ENCODE measurements at places on chromosomes 6 and 20.
A peak's percentile ranks its signal among the peaks of the same experiment; 100 is the strongest.

GRCh38 chr6:30752157-30752927 lies 8.0 kb upstream of the IER3 start:
- peaks cover 4% of the 10 kb centered on the region for H3K4me1 ChIP-seq
- H3K27me3 ChIP-seq: no peaks in the 10 kb centered on the region
- no peaks in the 10 kb centered on the region for H3K36me3 ChIP-seq
- H3K27ac ChIP-seq: no peak overlapping the region

DNA sequence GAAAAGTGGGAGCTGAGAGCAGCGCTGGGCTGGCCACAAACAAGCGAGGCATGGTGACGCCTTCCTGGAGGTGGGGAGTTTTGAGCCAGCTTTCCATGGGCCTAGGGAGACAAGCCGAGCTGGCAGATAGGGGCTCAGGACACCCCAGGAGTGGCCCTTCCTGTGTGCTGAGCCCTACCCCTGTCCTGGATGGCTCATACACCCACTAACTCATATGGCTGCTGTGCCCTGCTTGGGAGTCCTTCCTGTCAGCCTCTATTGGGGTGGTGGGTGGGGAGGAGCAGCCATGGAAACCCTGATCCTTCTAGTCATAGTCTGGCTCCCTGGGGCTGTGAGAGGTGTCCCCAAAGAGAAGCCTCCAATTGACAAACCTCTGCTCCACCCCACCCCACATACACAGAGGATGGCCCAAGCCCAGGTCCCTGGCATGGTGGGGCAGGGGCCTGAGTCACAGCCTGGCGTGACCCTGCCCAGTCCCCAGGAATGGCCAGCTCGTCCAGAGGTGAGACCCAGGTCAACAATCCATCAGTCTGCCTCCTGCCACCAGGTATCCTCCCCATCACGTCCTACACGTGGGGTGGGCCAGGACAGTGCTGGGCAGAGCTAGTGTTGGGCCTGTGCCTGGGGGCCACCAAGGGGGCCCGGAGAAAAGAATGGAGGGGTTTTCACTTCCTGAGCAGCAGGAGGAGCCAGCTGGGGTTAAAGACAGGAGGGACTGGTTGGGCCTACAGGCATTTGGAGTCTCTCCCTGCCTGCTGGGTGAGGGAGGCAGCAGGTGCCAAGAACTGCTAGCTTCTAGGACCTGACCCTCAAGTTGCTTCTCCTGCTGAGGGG lies 52.2 kb downstream of the MRPL14 start:
- DNase-seq: no peak
- peaks cover 14% of the 10 kb centered on the region for H3K27me3 ChIP-seq
- H3K36me3 ChIP-seq: no peaks in the 10 kb centered on the region
- H3K4me3 ChIP-seq: peak overlapping the region; percentile 80
- peaks cover 21% of the 10 kb centered on the region for H3K4me1 ChIP-seq

- DNase-seq: no peak
- H3K4me3 ChIP-seq: no peak overlapping the region
- peaks cover 12% of the 10 kb centered on the region for H3K4me1 ChIP-seq
Measured at GRCh38 chr20:34579979-34580940, 21.7 kb downstream of the MAP1LC3A start.

DNA sequence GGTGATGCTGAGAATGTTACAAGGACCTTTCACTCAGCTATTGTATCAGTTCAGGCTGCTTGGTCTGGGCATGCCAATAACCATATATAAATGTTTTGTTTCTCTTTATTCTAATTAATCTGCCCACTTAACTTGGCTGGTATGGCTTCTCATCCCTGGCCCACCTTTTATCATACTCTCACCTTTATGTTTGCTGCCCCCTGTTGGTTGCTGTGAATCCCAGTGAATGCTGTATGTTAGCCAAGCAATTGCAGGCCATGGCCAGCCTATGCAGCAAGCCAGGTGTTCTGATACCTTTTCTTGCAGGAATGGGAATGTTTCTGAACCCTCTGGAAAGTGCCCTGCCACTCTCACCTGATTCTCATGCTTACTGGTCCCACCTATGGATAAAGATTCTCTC lies 54.6 kb downstream of the PCSK2 start:
- no peak overlapping the region for H3K4me3 ChIP-seq
- no peak overlapping the region for H3K27ac ChIP-seq
- H3K27me3 ChIP-seq: no peaks in the 10 kb centered on the region
- peak; percentile 14 for DNase-seq
- H3K4me1 ChIP-seq: peaks cover 11% of the 10 kb centered on the region
- H3K36me3 ChIP-seq: no peaks in the 10 kb centered on the region

DNA sequence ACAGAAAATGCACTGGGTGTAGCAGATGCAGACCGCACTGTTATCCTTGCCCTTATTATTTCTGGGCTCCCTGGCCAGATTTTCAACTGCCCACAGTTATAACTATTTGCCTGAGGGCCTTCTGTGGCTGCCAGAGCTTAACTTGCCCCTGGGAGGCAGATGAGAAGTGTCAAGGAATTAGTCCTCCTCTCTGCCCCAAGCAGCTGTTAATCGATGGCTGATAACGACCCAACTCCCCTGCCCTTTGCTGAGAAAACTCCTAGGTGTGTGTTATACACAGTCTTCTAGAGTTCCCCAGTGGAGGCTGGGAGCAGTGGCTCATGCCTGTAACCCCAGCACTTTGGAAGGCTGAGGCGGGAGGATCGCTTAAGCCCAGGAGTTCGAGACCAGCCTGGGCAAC lies 44.4 kb upstream of the SHLD1 start:
- H3K27me3 ChIP-seq: no peaks in the 10 kb centered on the region
- H3K27ac ChIP-seq: no peak overlapping the region
- no peak for DNase-seq
- H3K36me3 ChIP-seq: no peaks in the 10 kb centered on the region
- H3K4me3 ChIP-seq: no peak overlapping the region

DNA sequence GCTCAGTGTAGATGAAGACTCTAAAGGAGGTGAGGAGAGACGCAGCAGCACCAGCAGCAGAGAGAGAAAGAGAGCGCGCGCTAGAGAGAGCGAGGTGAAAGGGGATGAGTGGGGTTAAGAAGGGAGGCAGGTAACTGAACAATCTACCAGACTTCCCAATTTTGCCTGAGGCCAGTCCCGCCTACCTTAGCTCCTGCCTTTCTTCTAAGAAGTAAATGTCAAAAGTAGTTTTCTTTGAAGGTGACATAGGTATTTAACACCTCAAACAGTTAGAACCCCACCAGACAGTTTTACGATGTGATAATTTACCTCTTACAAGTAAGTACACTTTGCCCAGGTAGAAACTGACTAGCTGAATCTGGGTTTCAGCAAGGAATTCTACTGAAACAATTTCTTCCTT lies 132.0 kb upstream of the EEF1E1 start:
- no peak for DNase-seq
- peaks cover 16% of the 10 kb centered on the region for H3K4me1 ChIP-seq
- no peaks in the 10 kb centered on the region for H3K36me3 ChIP-seq
- no peaks in the 10 kb centered on the region for H3K27me3 ChIP-seq
- no peak overlapping the region for H3K27ac ChIP-seq

Data from neural crest cell (in vitro differentiated cells).